Kidney (tissue), 22 donors: ENCODE measurements at places on chromosomes 12 and 14. TPM values are rescaled to one million over a fixed set of nuclear protein-coding genes. Genes with fewer than 3 reads are reported as not detected.

DNA sequence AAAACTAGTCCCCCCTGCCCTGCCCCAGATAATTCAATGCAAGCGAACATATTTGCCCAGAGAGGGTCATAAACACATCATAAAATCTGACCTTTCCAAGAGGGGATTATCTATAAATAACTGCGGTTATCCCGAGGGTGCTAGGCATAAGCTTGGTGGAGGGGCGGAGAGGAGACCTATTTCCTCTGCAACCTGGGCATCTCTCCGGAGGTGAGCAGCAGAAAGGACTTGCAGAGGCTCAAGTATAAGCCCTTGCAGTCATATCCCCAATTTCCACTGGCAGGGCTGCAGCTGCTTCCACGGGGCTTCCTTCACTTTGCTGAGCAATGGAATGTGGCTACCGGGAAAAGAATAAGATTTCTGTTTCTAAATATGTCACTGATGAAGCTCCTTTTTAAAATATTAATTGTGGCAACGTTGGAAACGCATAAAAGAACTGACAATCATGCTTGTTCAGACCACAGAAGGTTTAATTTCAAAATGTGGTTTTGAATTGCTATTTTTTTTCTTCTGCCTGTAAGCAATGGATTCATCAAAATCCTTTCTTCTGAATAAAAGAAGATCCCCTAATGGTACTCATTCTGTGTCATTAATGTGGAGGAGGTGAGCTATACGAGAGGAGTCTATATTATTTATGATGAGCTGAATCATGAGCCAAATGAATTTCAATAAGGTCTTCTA lies 268.9 kb upstream of the ATP2B1 start:
- no peak for DNase-seq

DNA sequence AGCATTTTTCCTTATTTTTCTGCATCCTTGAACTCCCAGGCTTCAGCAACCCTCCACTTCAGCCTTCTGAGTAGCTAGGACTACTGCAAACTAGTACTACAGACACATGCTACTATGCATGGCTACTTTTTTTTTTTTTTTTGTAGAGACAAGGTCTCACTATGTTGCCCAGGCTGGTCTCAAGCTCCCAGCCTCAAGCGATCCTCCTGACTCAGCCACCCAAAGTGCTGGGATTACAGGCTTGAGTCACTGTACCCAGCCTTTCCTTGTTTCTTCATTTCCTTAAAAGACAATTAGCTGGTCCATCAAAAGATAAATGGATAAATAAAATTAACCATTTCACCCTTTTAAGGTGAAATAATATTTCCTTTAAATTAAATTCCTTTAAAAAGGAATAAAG lies 205.8 kb downstream of the SPTSSA start:
- no peak for DNase-seq

DNA sequence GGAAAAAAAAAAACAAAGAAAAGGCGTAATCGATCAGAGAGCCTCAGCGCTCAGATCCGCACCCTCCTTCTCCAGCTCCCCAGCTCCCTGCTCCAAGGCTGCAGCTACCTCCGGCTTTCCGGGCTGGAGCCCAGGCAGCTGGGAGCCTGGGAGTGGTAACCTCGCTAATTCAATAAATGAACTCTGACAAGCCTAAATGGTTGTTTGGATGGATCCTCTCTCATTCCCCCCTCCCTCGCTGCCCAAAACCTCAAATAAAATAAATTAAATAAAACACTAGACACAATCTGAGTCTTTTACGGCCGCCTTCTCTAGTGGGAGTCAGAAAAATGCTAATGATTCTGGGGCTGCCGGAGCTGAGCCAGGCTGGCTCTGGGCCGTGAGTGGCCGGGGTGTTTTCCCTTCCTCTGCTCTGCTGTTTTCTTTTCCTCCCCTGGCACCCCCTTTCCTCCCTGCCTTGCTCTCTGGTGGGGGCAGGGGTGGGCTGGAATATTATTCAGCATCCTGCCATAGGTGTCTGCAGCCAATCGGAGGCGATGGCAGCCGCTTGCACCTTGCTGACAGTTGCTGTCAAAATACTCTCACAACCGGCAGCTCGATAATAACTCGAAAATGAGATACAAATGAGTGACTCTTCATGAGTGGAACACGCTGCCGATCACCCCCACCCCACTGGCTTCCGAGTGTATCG lies 76.1 kb downstream of the RBM19 start:
- peak; percentile 48 for DNase-seq

- DNase-seq = no peak
These were observed 25.3 kb downstream of the GRIN2B start for GRCh38 chr12:13956060-13956590.

DNA sequence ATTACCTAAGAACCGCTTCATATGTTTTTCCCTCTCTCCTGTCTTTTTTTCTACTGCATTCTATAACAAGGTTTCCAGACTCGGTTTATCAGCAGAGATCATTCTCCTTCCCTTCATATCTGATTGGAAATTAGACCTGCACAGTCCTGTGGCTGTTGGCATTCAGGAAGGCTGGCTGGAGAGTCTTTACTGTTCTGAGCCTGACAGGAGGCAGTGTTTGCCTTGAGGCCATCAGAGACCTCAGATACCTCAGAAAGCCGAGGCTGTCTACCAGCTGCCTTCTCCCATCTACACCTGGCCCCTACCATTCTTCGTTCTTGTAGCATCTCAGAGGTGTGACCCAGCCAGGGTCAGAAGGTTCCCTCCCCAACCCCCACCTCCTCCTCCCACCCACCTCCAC lies 182.0 kb downstream of the CAND1 start:
- DNase-seq = no peak

DNA sequence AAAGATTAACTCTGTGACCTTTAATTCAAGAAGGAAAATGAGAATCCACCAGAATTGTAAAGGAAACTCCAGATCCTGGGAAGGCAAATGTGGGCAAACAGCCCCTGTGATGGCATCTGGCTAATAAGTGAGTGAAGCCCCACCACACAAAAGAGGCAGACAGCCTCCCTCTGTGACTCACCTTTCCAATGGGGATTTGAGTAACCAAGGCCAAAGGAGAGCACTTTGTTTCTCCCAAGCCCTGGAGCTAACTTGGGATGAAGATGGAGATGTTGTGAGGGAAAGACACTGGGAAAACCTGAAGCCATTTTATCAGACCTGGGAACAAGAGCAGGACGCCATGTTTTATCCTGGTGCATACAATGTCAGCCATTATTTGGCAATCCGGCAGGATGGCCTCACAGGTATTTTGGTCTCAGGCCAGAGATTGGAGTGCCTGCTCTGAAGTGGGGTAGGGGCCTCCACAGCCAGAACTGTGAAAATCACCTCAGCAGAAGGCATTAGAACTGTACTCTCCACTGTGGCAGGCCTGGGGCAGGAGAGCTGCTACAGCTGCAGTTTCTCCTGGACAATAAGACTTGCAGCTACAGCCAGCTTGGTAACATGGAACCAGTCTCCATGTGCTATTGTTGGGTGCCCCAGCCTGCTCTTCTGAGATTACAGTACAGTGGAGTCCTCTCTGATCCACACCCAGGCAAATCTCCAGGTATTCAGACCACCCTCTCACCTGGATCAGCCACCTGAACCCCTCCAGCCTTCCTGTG lies 96.6 kb upstream of the PCED1B start:
- DNase-seq = no peak

DNA sequence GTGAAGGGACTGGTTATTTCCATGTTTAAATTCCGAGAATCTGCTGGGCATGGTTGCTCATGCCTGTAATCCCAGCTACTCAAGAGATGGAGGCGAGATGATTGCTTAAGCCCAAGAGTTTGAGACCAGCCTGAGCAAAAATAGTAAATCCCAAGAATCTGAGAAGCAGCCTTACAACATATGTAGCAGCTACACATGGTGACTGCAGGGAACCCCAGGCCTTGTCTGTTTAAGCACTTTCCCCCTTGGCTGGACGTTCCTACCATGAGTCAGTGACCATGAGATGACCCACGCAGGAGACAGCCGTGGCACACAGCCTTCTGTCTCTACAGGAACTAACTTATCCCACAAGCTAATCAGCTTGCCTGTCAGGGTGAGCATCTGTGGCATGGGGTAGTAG lies 5.5 kb upstream of the SLC24A4 start:
- no peak for DNase-seq

- no peak for DNase-seq
These were observed 186.4 kb downstream of the ANO6 start for GRCh38 chr12:45402288-45402687.

DNA sequence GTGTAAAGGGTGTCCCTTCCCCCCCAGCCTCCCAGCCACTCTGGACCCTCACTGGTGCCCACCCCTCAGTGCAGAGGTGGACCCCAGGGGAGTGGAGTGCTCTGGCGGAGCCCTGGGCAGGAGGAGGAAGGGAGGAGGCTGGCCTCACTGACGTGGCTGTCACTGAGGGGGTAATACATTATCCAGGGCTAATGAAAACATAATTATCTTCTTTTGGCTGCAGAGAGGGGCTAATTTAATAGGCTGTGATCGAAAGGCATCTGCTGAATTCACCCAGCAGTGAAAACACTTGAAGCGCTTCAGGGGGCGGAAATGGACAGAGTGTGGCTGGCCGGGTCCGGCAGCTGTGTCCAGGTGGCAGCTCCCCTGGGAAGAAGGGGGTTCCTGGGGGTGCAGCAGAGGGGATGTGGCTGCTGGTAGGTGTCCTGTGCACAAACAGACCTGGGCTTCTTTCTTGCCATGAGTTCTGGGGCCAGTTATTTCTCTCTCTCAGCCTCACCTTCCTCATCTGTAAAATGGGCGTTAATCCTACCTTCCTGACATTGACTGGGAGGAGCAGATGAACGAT lies 3.7 kb upstream of the NOS1 start:
- no peak for DNase-seq

Gene IGFBP6
- 57.3 TPM for polyA plus RNA-seq

Gene LRP1-AS
- polyA plus RNA-seq = not detected

Gene GLIPR1L1
- polyA plus RNA-seq = not detected
